ENCODE measurements at places on chromosomes 6 and 20. TPM values are rescaled to one million over a fixed set of nuclear protein-coding genes. Genes with fewer than 3 reads are reported as not detected.

The KHDRBS2 gene
- not detected for total RNA-seq

The LY6G6C gene
- total RNA-seq = not detected

The NKAIN4 gene
- not detected for total RNA-seq

The MYO6 gene
- 2.2 TPM for total RNA-seq

DNA sequence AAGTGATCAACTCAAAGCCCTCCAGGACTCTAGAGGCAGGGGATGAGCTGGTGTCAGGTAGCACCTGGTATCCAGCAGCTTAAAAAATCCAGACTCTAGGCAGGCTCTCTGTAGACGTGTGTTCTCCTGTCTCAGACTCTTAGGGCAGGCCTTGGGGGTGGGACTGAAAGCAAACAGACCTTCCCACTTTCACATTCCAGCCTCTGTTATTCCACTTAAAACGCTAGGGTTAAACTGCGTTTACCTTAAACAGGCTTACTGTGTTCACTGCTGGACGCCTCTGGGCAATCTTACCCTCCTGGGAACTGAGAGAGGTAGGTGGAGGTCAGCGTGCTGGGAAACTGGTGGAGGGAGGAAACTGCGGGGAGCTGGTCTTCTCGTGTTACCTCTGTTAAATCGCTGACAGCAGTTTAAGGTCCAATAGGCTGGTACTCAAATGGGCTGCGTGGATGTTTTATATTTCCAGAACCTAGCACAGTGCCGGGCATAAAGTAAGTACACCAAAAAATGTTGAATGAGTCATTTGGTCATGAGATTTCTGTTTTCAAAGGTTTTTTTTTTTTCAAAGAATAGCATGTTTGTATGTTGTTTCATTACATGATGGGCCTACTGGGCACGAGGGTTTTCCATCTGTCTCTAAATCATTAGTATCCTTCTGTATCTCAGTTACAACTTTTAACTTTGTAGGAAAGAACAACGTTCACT is at the start of gene GCNT2:
TSS of gene GCNT2 (plus strand) at position 248 of the 705 bp plus-strand sequence. CDS start 7,561 bp downstream, outside the sequence.
- DNase-seq = peak; percentile 70

GRCh38 chr6:82035526-82035925 is 212.0 kb downstream of the IBTK start:
- DNase-seq = no peak

DNA sequence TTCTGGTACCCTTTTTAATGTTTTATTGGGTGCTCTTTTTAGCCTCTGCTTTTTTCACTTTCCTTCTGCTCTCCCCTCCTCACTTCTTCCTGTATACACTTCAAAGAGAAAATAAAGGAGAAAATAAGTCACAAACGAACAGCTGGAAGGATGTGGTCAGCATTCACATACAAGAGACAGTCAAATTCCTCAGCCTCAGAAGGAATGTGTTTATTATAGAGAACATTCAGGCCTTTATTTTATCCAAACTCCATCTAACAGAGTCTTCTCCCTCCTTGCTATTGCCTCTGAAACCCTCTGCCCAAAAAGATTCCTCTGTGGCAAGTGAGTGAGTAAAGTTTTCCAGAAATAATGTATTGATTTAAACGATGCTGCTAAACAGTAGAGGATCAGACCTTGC is 490.4 kb downstream of the FRK start:
- peak; percentile 4 for DNase-seq

DNA sequence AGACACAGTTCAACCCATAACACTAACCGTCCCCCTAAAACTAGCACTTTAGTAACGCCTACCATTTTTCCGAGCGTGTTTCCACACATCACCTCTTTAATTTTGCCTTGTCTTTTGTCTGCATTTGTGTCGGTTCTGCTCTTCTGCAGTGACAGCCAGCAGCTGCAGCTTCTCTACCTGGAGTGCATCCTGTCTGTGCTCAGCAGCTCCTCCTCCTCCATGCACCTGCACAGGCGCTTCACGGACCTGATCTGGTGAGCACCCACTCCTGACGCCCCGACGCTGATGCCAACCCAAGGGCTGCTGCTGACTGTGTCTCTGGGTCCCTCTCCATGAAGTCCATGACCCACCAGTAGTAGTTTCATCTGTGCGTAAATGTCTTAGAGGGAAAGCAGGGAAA is 35.4 kb upstream of the PBOV1 start:
- no peak for DNase-seq

- no peak for DNase-seq
These were observed 50.5 kb downstream of the FHL5 start for GRCh38 chr6:96613291-96613999.

- no peak for DNase-seq
These were observed 18.8 kb downstream of the RFPL4B start for GRCh38 chr6:112365952-112366351.

- no peak for DNase-seq
These were observed 32.6 kb upstream of the MDFI start for GRCh38 chr6:41605649-41606048.

All from M059J (cell line).